CD4-positive, alpha-beta T cell treated with Interleukin-6 for 4 hours (primary cell): ENCODE measurements at places on chromosomes 3 and 15.

DNA sequence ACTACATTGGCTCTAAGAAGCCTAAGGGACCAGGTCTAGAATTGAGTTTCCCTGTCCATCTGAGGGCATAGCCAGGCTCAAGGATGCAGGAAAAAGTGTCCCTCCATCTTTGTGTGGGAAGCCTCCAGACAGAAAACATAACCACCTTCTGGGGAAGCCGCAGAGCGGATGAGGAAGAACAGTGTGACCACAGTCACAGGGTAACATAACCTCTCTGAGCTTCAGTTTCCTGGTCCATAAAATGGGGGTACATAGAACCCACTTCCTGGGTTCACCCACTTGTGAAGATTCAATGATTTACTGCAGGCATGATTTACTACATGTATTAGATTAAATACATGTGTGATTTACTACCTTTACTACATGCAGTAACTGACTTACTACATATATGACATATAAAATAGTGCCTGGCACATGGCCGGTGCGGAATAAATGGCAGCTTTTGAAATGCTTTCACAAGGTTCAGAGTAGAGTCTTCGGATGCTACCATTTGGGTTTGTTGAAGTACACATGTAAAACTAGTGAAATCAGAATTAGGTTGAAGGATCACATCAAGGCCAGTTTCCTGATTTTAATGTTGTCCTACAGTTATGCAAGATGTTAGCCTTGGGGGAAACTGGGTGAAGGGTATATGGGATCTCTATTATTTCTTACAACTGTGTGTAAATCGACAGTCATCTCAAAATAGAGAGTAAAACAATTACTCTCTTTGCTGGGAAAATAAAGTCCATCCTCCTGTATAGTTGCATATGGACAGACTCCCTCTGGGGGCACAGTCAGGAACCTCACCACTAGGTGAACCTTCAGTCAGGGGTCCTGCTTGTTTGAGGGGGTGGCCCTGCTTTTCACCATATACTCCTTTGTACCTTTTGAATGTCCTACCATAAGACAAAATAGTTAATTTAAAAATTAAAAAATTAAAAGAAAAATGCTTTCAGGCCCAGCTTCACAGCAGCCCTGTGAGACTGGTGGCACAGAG, 86.0 kb downstream of the SEMA5B start:
- no peak for DNase-seq

DNA sequence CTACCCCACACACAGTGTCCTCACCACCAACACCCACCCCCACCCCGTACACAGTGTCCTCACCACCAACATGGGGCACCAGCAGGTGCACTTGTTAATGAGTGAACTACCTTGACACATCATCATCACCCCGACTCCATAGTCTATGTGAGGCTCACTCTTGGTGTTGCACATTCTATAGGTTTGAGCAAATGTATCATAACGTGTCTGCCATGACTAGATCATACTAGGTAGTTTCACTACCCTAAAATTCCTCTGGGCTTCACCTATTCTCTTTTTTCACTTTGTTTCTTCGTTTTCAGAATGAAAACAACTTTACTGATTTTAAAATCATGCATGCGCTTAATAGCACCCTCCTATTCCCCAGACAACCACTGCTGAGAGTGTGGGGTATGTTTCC, 102.6 kb upstream of the SLC6A6 start:
- DNase-seq = no peak

- DNase-seq = no peak
Measured at GRCh38 chr3:191262650-191263049, 63.6 kb downstream of the OSTN start.

DNA sequence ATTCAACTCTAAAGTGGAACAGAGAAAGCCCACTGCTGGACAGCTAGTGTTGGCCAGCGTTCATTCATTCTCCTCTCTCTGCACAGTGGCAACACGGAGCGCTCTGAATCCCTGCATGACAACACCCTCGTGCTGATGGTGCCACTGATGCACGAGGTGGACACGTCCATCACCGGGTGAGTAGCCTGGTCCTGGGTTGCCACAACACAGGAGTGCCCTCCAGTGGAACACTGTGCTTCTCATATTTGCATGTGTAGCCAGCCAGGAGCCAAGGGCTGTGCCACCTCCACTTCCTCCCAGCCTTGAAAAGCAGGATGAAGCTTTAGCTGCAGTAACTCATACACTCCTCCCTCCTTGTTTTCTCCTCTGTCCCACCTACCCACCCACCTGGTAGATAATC, 120.0 kb upstream of the CTDSPL start:
- DNase-seq = no peak

DNA sequence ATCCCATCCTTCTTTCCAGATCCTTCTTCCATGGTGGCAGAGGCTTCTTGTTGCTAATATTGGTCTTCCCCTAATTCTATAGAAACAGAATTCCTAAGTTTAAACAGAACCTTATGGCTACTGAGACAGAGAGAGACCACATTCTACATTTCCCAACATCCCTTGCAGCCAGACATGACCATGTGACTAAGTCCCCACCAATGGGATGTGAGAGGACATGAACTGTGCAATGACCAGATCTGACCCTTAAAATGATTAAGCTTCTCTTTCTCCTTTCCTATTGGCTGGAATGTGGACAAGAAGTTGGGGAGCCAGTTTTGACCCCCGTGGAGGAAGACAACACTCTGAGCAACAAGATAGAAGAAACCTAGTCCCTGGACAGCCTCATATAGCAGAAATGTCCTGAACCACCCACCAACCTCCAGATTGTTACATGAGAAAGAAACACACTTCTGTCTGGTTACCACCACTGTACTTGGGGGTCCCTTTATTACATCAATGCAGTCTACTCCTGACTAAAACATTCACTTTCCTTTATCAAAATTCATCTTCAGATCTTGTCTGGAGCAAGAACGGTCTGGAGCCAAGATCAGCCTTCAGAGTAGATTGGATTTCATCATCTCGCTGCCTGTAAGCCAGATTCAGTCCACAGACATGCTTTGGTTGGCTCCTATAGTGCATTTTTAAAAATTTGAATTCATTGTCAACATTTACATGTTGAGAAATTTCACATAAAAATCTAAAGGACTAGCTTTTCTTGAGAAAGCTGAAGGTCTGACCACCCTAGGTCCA, 183.9 kb downstream of the SHQ1 start:
- DNase-seq = no peak

- no peak for DNase-seq
Measured at GRCh38 chr3:128067489-128067888, 15.3 kb downstream of the SEC61A1 start.

DNA sequence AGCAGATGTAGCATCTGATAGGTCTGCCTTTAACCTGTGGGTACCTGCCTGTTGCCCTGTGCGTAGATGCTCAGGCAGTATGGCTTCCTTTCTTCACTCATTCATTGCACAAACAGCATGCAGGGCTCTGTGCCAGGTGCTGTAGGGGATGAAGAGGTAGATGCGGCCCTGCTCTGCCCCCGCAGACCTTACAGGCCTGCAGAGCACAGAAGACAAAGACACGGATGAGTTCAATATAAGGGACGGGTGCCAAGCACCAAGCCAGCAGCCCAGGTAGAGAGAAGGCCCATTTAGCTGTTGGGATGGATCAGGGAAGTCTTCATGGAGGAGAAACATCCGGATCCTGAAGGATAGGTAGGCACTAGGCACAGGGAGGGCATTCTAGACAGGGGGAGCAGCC, 69.4 kb downstream of the AAGAB start:
- no peak for DNase-seq

GRCh38 chr3:176759815-176760506, 437.3 kb downstream of the TBL1XR1 start:
- no peak for DNase-seq

DNA sequence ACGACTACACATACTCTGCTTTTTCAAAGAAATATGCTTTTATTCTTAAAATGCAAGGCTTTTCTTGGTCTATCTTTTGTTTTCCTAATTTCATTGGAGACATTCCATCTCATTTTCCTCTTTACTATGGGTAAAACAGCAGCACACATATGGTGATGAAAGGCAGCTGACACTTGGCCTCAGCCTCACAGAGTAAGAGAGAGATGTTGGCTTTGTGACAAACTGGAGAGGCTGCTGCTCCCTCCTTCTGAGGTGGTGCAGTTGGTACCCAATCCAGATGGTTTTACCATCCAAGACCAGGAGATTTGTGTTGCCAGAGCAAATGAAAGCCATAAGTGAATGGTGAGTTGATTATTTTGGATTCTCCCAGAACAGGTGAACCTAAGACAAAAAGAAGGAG, 13.2 kb upstream of the SLC2A2 start:
- no peak for DNase-seq

- DNase-seq = no peak
Measured at GRCh38 chr15:79991826-79992225, 20.8 kb upstream of the BCL2A1 start.

DNA sequence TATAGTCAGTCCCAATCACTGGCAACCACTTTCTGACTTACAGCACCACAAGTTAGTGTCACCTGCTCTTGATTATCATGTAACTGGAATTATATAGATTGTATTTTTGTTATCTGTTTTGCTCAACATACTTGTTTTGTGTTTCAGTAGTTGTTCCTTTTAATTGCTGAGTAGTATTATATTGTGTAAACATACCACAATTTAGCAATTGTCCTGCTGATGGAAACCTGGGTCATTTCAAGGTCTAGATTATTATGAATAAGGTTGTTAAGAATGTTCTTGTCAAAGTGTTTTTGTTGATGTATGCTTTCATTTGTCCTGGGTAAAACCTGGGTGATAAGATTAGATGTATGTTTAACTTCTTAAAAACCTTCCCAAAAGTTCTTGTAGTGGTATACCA, 82.1 kb upstream of the MELTF start:
- DNase-seq = no peak

GRCh38 chr3:195903950-195904290, 4.4 kb downstream of the TNK2 start:
- DNase-seq = peak; percentile 24

DNA sequence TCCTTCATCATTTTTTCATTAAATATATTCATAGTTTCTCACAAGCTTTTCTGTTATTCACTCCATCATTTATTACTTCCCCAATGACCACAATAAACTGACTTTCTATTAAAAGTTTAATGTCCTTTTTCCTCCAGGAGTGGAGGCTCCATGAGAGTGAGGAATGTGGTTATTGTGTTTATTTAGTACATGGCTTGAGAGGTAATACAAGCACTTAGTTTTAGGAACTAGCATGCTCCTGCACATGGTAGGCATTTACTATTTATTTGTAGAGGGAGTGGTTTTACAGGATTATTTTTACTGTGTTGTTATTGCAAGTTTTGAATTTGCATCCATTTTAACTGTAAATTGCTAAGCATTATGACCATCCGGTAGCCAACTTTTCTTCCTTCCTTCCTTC, 412.9 kb upstream of the SUCLG2 start:
- DNase-seq = no peak

GRCh38 chr15:45393851-45394250, 15.5 kb upstream of the GATM start:
- DNase-seq = no peak

DNA sequence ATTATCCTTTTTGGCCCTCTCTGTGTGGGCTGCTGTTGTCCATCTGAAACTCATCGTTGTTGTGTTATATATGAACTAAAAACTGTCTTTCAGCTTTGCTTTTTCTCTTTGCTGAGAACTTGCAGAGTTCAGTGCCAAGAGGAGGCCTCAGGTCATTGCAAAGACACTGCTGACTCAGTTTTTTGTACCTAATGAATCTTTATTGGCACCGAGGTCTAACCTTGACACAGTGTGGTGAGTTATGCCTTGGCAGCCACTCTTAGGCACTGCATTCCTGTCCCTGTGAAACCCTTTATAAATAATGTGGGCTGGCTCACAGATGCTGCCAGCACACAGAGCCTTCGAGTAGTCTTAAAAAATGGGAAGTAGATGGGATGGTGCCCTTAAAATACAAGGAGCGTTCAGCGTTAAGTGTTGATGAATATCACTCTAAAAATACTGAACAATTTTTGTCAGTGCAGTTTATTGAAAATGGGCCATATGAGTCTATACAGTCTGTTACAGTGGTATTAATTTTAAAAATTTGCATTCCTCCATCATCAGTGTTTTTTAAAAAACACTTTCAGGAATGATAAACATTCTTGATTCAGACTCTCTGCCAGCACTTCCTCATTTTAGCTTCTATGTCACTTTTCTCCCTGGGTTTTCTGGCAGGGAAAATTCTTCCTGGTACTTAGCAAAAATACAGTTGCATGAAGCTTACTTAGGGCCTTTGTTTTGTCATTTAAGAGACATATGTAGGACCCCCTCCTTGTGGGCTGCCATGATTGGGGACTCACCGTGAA, 234.1 kb downstream of the CACNA2D3 start:
- DNase-seq = no peak

DNA sequence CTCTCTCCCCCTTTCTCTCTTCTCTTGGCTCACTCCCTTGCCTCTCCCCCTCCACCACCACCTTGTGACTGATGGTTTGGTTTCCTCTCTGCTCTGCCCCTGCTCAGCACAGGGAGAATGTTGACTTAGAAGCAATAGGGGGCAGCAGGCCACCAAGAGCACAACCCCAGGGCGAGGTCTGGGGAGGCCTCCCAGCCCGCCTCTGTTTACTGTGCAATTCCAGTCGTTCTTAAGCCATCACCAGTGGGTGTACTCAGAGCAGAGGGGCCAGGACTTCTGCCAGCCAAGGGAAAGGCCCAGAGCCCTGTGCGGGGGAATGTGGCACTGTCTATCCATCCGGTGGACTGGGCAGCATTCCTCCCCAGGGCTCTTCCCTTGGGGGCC, 5.7 kb upstream of the APEH start:
- DNase-seq = no peak

DNA sequence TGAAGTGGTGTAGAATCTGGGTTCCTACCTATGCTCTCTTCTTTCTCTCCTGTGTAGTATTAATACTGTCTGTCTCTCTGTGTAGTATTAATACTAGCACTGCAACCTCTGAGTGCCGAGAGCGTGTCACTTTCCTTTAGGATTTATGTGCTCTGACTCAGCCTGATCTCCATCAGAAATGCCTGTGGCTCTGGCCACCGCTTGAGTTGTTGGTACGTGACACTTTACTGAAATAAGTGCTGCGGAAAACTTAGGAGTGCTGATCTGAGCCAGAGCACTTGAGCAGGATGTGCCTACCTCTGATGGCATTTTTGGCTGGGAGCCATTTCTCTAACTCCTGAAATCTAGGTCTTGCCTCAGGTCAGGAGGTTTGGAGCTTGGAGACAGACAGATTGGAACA, 807.4 kb downstream of the SQOR start:
- no peak for DNase-seq

GRCh38 chr3:42189001-42189460, 77.0 kb downstream of the CCK start:
- no peak for DNase-seq

DNA sequence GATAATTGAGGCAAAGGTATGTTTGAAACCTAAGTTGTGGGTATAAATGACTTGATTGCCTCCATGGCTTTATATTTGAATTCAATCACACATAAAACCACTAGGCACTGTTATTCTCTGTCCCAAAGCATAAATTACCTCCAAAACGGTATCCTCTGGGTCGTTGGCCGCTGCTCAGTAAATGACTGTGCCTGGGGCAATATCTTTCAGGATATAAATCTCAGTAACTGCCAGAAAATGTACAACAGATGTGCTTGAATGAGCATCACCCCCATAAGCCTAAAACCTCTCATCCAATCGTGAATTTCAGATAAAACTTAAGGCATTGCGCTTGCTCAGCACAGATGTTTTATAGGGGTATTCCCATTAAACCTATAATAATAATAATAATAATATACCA, 19.0 kb upstream of the C3orf49 start:
- no peak for DNase-seq
